ENCODE measurements at places on chromosomes 5 and 9.
A peak's percentile ranks its signal among the peaks of the same experiment; 100 is the strongest.

GRCh38 chr9:105339849-105340248, 95.4 kb downstream of the SLC44A1 start:
- DNase-seq: no peak

GRCh38 chr9:117354244-117354847, 60.5 kb downstream of the ASTN2 start:
- no peak for DNase-seq

GRCh38 chr5:91359962-91360609, 23.0 kb downstream of the ARRDC3 start:
- peak; percentile 49 for DNase-seq

DNA sequence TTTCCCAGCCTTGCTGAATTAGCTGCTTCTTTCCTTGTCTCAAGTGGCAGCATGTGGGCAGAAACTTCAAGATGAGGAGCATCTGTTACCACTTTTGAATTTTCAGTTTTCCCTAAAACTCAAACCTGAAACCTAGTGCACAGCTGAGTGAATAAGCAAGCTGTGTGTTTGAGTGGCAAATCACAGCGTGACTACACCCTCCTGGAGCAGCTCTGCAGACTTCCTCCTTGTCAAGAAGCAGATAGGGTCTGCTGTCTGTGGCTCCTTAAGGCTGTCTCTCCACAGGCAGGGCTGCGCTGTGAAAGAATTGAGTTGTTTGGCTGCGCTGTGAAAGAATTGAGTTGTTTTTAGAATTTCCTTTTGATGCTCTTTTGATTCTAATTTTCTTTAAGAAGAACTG, 179.7 kb upstream of the HAPLN1 start:
- no peak for DNase-seq

DNA sequence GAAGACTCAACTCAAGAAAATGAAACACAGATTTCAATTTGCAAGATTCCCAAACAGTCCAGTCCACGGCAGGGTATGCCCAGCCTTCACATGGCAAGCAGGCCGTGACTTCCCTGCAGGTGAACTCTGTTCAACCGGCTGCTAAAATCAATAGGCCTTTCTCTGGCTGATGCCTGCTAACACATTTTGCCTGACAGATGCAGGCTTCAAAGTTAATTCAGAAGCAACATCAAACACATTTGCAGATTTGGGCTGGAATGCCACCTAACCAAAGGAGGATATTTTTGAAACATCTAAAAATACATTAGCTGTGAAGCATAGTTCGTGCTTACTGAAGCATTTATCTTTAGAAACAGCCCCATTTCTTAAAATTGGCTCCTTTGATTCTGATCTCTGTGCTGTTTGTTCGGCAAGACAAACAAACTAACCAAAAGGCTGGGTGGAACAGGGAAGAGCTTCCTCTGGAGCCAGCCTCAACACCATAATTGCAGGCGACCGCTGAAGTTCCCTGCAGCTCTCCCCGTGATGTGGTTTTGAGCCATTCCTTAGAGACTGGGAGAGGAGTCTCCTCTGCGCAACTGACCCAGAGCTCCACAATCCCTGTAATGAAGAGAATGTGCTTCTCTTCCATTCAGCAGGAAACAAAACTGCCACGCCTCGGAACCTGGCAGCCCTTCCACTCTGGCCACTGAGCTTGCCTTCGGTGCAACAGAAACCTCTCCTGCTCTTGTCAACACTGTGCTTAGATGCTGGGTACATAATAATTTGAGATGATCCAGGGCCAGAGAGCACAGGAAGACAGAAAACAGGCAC, 126.5 kb downstream of the MYO10 start:
- DNase-seq: no peak
